Right atrium auricular region (tissue), 2 donors: ENCODE measurements at places on chromosomes 12 and 14. TPM values are rescaled to one million over a fixed set of nuclear protein-coding genes. Genes with fewer than 3 reads are reported as not detected.

GRCh38 chr12:15899282-15899870 is 11.8 kb upstream of the DERA start:
- DNase-seq, result no peak

DNA sequence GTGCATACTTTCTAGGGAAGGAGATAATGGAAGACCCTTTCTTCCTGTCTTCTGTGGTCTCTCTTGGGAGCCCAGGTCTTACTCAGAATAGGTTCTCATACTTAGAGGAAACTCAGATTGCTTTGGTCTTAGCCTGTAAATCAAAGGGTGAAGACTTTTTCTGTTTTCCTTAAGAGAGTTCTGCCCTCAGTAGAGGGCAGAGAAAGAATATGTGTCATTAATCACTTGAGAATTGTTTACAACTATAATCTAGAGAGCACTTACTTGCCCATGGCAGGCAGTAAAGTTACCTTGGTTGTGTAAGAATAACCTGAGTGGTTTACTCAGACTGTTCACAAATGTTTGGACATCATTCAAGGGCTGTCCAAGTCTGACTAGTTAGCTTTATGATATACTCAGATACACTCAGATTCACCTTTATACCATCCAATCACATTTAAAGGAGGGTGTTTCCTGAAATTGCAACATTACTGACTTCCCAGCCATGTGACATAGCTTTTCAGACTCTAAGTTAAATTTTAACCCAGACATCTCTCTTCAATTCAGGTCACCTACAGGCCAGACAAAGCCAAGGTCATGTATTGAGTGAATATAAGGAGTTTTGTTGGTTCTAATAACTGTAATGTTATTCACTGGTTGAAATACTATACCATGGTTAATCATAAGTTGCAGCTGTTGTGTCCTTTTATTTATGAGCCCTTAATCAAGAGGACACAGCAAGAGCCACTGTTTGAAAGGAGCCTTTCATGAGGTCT is 372.2 kb downstream of the RAD51B start:
- DNase-seq, result no peak

DNA sequence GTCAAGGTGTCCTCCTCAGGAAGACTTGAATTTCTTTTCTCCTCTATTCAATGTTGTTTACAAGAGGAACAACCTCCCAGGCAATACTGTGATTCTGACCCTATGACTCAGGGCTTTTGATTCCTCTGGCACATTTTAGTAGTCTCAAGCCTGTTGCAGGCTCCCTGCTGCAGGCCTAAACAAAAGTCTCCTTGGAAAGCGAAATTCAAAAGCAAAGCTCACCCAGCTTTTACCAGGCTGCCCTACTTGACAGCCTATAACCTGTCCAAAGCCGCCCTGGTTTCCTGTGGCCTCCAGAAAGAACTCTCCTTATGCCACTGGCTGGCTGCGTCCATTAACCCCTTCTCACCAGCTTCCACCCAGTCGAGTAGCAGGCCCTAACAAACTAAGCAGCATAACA is 11.6 kb downstream of the FGD6 start:
- no peak for DNase-seq

GRCh38 chr14:94748667-94749347 is 21.1 kb downstream of the GSC start:
- DNase-seq, result no peak

DNA sequence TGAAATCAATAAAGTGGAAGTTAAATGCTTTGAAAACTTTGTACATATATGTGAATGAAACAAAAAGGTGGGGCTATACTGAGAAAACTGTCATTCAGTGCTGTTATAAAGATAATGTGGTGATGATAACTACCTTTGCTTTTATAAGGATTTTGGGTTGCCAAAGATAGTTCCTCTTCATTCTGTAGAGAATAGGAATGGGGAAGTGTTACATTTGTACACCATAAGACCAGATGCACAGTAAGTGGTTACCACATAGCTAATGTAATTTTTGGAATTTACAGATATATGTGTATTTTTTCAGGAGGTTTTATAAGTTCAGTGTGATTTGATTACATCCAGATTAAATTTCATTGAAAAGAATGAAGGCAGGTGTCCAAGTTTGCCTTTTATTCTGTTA is 18.1 kb downstream of the RAB21 start:
- DNase-seq, result no peak

GRCh38 chr14:98507264-98507663 is 764.7 kb downstream of the BCL11B start:
- DNase-seq, result no peak

GRCh38 chr12:93729934-93730333 is 52.8 kb downstream of the CRADD start:
- DNase-seq, result no peak

- no peak for DNase-seq
These were observed 210.4 kb upstream of the KRR1 start for GRCh38 chr12:75721796-75722195.

DNA sequence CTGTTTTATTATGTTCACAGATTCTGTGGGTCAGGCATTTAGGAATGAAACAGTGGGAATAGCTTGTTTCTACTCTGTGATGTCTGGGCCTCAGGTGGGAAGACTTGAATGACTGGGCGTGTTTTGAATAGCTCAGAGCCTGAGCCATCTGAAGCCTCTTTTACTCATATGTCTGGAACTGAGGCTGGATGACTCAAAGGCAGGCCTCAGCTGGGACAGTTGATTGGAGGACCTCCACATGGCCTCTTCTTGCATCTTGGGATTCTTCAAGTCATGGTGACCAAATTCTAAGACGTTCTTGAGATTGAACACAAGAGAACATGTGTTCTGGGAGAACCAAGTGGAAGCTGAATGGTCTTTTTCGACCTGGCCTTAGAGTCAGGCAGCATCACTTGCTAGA is 45.8 kb upstream of the TBX3 start:
- no peak for DNase-seq

- no peak for DNase-seq
These were observed 11.5 kb downstream of the TCL1B start for GRCh38 chr14:95697764-95698163.

DNA sequence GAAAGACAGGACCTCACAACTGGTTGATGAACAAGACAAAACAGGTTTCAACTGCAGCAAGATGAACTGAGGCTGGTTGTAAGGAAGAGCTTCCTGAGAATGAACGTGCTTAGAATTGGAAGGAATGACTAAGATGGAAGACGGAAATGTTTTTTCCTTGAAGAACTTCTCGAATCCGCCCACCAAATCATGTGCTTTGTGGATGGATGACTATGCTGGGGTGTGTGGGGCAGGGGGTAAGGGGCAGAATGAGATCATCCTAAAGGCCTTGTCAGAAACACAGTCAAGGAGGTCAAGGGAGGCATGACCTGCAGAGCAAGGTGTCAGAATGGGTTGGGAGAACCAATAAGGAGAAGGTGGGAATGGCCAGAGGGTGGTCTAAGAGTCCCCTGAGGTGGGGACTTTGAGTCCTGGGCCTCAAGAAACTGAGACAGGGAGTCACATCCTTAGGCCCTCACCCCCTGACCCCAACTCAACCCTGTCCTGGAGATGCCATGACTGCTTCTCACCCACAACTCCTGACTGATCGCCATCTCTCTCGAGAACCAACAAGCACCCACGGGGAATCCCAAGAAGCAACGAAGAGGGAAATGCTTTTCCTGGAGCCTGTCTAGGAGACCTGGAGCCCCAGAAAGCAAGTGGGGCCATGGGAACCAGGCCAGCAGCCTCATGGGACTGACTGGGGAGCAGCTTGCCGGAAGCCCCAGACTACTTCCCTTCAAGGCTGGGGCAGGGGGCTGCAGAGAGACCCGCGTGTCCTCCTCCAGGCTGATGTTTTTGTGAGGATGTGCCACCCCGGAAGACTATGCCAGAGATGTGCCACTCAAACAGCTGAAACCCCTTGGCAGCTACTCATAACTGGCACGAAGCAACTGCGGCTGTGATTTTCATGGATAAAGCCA is 84.0 kb downstream of the ACTN1 start:
- no peak for DNase-seq

DNA sequence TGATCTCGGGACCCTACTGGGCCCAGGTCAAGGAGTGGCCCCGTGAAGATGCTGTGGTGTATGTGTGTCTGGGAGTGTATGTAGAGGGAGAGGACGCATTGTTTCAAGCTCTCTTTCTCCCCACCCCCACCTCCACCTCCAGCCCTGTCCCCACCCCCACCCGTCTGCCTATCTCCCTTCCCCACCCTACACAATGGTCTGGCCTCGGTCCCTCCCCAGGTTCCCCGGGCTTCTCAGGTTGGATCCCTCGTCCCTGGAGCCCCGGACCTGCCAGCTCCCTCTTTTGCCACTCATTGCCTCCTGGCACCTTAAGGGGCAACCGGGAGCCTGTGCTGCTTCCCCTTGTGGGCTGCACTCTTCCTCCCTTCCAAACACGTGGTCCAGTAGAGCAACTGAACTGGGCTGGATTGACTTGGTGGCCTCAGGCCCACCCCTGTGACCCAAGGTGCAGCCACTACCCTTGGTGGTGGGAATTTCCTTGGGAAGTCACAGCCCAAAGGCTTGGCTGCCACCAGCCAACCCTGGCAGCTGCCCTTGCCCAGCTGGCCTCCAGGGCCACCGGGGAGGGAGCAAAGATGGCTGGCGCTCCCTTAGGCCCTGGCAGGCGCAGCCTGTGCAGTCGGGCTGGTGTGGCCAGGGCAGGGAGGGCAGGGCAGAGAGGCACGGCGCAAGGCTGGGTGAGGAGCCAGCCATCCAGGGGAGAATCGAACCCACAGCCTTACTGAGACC is 628 bp downstream of the VRTN start:
- DNase-seq, result no peak

GRCh38 chr12:106022568-106023012 is 116.2 kb downstream of the NUAK1 start:
- DNase-seq, result no peak

- no peak for DNase-seq
These were observed 129.3 kb downstream of the HMGA2 start for GRCh38 chr12:65953631-65954030.

DNA sequence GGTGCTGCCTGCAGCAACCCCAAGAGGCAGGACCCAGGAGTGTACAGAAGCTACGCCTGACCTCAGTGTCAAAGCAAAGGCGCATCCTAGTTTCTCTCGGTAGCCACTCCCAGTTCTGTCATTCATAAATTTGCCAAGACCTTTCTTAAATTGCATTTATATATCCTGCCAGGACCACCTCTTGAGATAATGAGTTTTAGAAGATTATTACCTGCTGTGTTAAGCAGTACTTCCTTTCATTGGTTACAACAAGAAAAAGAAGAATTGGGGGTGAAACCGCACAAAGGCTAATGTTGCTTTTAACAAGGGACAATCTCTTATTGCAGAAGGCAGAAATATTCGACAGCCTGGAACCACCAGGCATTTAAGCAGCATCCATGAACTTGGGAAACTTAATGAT is 57.8 kb downstream of the CIT start:
- no peak for DNase-seq

DNA sequence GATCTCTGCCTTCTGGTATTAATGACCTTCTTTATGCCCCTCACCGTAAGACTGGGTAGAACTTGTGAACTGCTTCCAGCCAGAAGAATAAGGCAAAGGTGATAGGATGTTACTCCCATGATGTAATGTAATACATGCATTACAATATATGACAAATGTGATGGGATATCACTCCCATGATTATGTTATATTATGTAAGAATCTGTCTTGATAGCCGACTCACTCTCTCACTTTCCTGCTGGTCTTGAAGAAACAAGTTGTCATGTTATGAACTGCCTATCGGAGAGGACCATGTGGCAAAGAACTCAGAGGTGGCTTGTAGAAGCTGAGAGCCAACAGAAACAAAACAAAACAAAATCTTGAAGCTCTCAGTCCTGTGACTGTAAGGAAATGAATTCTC is 30.6 kb upstream of the OSBPL8 start:
- no peak for DNase-seq

DNA sequence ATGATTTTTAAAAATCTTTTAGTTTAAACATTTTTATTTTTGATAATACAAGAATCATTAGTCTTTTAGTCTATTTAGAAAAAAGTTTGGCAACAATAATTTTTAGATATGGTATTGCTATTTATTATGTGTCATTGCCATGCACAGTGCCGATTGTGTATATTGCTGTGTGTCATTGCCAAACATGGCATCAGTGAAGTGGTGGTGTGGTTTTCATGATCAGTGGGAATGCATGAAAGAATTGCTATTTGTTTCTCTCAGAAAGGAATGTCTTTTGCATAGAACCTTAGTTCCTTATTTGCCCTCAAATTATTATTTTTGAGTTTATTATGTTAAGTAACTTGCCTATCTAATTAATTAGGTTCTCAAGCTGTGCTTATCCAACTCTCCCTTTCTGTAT is 397.5 kb upstream of the PDE3A start:
- DNase-seq, result no peak

GRCh38 chr12:41122894-41123293 is 65.2 kb upstream of the PDZRN4 start:
- no peak for DNase-seq

- DNase-seq, result no peak
These were observed 36.0 kb upstream of the COCH start for GRCh38 chr14:30838351-30838750.

DNA sequence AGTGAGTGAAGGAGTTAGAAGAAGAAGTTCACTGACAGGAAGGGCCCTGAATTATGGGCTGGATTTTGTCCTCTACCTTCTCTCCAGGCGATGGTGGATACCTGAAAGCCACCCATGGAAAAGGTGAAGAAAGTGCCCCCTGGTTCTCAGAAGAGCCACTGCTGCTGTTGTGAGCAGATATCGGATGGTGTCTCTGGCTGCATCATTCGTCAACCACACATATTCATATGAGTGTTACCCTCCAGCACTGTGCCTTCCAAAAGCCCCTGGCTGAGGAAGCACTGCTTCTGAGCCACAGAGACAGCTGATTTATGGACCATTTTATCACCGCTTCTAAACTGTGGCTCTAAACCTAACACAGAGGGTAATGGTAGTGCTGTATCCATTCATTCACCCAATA is 2.0 kb upstream of the ACTN1 start:
- no peak for DNase-seq

- no peak for DNase-seq
These were observed 200.2 kb downstream of the ITPR2 start for GRCh38 chr12:26632756-26633155.

- no peak for DNase-seq
These were observed 253.6 kb upstream of the AVPR1A start for GRCh38 chr12:63404611-63405010.

- no peak for DNase-seq
These were observed 618.8 kb downstream of the RPS29 start for GRCh38 chr14:48967419-48967818.

GRCh38 chr14:83614956-83615355 is 1915.0 kb upstream of the FLRT2 start:
- no peak for DNase-seq

DNA sequence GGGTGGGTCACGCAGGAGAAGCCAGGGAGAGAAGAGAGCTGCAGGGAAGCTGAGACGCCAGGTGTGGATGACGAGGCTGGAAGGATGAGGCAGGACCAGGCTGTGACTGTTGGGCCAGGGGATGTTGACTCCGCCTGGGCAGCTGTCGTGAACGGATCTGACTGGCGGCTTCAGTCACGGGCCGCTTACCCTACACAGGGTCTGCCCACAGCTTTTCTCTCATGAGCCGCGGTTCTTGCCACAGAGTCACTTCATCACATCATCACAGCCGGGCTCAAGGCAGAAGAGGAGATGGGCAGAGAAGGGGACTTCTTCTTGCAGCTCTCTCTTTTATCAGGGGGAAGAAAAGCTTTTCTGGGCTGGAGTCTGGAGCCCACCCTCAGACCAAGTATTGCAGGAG is 7.7 kb downstream of the CLBA1 start:
- no peak for DNase-seq

Gene ADAM21
- total RNA-seq, result 0.35 TPM

Gene SLC38A2
- 192 TPM for total RNA-seq

Gene FITM1
- 74.3 TPM for total RNA-seq

Gene KLRK1
- 0.28 TPM for total RNA-seq

Gene OR4L1
- total RNA-seq, result not detected
